ENCODE measurements at places on chromosomes 2 and 18.

GRCh38 chr18:23563377-23564043, 22.8 kb downstream of the NPC1 start:
- DNase-seq = no peak

DNA sequence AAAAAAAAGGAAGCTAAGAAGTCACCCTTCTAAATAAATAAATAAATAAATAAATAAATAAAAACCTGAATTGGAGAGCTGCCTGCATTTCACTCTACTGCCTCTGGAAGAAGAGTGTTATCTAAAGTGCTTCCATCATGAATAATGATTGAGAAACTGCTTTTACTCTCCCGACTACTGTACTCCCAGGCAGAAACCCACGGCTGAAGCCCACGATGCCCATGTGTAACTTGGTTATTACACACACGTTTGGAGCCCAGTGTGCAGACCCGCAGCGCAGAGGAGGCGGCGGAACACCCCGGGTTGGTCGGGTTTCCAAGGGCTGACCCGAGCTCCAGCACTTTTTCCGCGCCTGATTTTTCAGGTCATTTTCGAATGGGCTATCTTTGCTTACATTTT, 697 bp upstream of the SPATS2L start:
- DNase-seq = peak; percentile 45

DNA sequence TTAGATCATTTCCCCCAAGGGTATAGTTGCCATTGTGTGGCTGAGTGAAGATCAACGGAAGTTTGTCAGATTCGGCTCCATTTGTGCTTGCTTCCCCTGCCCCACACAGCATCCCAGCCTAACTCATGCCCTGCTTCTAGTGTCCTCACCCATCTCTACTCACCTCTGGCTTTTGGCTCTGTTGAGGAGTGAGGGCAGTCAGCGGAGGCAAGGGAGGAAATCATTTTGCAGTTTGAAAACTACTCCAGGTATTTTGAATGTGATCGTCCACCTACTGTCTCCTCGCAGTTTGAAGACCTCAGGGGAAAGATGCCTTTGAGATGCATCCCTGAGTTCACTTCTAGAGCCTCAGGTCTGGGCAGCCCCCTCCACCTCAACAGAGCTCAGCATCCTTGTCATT, 116.3 kb downstream of the FEZ2 start:
- no peak for DNase-seq

GRCh38 chr18:23177433-23178072, 42.3 kb downstream of the CABLES1 start:
- no peak for DNase-seq

GRCh38 chr2:75604484-75604883, 42.1 kb upstream of the MRPL19 start:
- DNase-seq = no peak

DNA sequence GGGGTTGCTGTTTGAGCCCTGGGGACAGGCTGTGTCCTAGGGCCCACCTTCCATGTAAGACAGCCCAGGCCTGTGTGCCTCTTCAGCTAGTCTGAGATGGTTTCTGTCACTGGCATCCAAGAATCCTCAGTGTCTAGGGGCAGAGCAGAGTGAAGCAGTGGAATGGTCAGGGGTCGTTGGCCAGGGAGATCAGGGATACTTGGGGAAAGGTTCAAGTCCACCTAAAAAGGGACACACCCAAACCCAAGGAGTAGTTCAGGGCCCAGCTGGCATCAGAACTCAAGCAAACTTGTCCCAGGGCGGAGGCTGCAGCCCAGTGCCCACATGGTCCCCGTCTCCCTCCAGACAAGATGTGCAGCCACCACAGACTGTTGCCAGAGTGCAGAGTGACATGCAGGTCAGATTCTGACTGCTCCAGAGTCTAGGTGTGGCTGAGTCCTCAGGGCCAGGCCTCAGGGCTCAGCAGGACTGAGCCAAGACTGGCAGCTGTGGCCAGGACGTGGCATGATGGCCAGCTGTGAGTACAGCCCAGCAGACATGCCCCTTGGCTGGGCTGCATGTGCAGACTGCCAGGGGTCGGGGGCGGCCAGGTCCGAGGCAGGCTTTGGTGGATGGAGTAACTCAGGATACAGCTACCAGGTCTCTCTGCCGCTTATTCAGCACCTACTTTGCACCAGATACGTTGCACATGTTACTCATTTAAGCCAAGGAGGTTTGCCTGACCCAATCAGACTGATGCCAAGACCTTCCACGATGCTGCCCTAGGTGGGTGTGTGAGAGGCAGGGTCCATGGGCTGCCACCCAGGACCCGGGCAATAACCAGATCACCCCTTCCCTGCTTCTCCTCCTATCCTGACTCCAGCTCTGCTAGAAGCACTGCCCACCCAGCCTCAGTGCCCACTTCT, 146.6 kb downstream of the SMAD7 start:
- DNase-seq = no peak

DNA sequence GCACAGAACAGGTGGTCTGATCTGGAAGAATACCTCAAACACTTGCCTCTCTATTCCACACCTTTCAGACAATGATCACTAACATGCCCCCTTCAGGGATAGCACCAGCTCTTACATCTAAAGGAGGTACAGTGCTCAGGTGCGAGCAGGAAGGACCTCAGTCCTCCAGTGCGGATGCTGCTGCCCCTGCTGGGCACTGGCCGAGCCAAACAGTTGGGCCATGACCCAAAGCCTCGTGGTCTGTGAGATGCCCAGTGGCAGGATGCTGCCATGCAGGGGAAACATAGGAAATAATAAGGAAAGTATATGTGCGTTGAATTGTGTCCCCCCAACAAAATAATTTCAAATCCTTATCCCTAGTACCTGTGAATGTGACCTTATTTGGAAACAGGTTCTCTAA, 243.7 kb downstream of the NDUFA10 start:
- DNase-seq = no peak

GRCh38 chr18:42549596-42549995, 565.9 kb downstream of the RIT2 start:
- no peak for DNase-seq

- DNase-seq = no peak
These were observed 7.3 kb downstream of the TMEM17 start for GRCh38 chr2:62498739-62499138.

DNA sequence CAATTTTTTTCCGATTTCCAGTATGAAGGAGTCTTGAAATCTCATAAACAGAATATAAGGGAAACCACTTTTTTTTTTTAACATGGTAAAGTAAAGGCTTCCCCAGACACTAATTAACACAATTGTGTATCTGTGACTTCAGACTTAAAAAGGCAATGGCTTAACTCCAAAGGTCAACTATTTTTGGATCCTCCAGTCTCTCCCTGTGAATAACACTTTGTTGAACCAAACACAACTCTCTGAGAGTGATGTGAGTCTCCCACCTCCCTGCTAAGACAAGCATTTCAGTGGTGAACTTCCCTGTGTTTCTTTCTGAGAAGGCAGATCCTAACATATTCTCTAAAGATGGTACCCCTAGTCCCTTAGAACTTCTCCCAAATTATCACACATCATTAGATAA, 219.6 kb upstream of the RBBP8 start:
- DNase-seq = no peak

GRCh38 chr2:227534714-227535113, 62.8 kb downstream of the AGFG1 start:
- no peak for DNase-seq

DNA sequence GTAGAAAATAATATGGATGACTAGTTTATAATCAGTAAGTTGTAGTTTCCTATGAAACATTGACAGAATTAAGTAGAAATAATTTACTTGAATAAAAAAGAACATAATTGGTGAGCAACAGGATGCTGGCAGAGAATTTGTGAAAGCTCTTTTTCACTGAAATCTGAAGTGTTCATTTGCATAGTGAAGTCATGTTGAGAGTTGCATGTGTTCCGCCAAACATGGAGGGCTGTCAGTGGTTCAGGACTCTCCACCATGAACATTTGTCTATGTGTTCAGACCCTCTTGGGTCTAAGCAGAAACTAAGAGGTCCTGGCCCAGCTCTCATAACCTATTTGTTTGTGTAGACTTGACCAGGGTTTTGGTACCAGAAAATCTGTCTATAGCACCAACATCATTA, 182.5 kb upstream of the LINC00305 start:
- no peak for DNase-seq

GRCh38 chr2:7694076-7694985, 777.1 kb downstream of the RNF144A start:
- DNase-seq = no peak

DNA sequence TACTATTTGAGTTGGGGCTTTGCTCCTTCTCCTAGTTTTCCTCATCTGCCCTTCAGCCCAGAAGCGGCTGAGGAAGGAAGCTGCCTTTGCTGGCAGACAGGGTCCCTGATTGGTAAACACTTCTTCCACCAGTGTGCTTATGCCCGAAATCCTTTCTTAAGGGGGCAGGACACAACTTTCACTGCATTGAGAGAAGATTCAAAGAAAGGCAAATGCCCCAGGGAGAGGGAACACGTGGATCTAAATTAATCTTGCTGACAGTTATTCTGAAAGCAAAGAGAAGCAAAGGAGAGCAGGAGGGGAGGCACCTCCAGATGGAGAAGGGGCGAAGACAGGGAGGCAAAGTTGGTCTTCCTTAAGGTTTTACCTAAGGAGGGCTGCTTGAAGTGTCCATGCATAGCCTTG, 92.1 kb upstream of the EFEMP1 start:
- DNase-seq = peak; percentile 30

DNA sequence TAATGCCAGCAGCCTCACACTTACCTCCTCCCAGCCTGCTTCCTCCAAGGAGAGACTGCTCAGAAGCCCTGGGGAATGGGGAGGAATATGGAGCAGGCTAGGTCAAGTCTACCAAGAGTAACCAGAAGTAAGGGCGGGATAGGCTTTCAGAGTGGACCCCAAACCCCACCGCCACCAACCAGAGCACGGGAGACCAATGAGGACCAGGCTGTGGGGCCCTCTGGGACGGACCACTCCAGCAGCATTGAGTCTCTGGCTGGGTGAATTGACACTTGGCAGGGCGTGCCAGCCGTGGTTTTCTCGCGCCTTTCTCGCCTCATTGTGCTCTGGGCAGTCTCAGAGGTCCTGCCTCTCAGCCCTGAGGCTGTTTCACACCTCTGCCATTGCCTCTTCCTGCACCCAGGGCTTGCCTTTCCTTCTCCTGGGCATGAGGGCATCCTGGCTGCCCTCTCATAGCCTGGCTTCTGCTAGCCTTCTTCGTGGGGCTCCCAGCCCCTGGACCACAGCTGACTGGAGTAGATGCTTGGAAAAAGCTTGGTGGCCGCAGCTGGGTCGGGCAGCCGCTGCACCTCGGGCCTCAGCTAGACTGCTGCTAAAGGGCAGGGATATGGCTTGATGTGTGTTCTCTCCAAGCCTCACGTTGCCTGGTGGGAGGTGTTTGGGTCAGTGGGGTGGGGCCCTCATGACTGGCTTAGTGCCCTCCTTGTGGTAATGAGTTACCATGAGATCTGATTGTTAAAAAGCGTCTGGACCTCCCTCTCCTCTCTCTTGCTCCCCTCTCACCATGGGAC, 40.5 kb upstream of the HS6ST1 start:
- DNase-seq = no peak

DNA sequence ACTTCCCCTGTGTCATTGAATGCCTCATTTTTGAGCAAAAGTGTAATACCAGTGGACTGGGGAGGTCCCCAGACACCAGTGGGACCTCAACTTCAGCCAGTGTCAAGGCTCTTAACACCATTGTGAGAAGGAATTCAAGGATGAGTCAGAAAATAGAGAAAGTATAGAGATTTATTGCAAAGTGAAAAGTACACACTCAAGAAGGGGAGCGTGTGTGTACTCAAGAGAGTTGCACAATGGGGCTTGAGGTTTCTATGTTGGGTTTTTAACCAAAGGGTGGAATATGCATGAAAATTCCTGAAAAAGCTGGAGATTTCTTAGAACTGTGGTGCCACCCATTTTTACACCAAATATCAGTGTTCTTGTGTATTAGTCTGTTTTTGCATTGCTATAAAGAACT, 81.9 kb downstream of the ADCYAP1 start:
- DNase-seq = no peak

DNA sequence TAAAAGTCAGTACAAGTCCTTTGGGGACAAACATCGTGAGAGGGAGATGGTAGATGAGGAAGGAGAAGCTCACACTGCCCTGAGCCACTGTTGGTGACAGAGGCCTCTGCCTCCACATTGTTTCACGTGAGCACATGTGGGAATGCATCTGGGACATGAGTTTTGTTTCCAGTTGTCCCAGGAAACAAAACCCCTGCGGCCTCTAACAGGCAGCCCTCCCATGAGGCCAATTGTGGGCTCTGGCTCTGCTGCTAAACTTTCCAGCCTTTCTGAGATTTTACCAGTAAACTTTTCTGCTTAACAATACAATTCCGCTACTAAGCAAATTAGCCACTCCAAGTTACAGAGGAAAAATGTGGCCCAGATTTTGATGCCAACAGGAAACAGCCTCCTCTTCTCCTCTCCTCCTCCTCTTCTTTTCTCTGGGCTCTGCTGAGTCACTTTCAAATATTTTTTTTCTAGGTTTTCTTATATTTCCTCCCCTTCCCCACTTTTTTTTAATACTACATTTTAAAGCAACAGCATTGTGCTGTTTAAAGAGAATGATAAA, 23.4 kb upstream of the LRRC30 start:
- no peak for DNase-seq

DNA sequence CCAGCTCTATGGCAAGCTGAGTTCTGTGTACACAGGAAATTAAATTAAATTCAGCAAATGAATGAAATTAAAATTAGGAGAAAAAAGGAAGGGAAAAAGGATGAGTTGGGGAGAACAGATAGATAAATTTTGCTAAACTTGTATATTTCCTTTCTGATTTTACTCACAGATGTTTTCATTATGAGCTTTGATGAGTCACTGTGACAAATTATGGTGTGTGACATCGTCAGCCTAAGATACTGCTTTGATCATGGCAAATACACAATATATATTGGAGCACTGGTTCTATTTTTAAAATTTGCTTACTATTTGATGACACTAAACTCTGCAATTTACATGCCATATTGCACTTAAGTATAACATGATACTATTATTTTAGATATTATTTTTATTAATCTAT, 464.6 kb upstream of the SPHKAP start:
- no peak for DNase-seq

- DNase-seq = no peak
These were observed 37.4 kb downstream of the NPAS2 start for GRCh38 chr2:100857341-100857740.

DNA sequence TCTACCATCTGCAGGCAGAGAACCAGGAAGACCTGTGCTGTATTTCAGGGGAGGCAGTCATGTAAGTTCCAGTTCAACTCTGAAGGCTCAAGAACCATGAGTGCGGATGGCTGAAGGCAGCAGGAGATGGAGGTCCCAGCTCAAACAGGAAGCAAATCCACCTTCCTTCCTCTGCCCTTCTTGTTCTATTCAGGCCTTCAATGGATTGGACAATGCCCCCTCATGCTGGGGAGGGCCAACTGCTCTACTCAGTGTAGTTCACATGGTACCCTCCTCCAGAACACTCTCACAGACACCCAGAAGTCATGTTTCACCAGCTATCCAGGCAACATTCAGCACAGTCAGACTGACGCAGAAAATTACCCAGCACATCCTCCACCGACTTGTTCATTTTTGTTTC, 39.1 kb upstream of the RAB31 start:
- DNase-seq = no peak

DNA sequence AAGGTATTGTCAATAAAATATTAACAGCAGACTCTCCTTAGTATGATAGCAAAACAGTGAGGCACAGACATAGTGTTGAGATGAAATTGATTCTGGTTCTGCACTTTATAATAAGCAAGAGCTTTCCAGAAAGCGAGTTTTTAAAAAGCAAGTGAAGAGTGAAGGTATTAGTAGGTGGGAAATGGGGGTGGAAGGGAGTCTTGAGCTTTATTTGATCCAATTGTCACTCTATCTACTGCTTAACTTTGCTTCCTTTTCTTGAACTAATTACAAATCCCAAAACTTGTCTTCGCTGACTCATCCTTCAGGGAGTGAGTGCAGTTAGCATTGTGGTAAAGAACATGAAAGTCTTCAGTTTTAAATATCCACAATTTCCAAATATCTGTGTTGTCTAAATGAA, 120.6 kb upstream of the BOD1L2 start:
- DNase-seq = no peak

All from endothelial cell (in vitro differentiated cells).